ENCODE measurements at places on chromosomes 2 and 18.
A peak's percentile ranks its signal among the peaks of the same experiment; 100 is the strongest.

DNA sequence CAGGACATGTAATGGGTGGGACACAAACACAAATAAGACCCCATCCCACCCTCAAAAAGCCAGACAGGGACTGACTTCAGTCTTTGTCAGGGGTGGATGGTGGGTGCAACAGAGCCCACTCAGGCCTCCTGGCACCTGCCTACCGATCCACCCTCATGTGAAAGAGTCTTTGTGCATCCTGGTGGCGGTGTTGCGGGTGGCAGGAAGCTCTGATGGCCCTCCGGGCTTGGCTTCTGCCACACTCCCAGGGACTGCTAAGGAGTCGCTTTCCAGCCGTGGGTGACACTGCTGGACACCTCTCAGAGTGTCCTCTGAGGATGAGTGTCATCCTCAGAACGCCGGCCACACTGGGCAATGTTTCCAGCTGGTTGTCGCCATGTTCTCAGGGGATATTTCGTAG lies 92.6 kb downstream of the LDLRAD4 start:
- DNase-seq, result no peak

- no peak for DNase-seq
Observed at GRCh38 chr2:138121666-138122661, 157.7 kb downstream of the HNMT start.

DNA sequence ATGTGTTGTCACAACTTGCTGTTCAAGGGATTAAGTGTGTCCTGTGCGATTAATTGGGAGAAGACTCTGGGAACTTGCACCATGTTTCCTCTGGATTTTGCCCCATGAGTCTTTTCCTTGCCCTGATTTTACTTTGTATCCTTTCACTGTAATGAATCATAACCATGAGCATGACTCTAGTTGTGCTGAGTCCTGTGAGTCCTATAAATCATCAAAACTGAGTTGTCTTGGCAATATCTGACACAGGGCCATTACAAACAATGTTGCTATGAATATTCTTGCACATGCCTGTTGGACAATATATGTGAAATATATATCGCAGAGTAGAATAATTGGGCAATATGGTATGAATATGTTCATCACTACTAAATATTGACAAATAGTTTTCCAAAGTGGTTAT lies 56.5 kb upstream of the COL5A2 start:
- no peak for DNase-seq

- no peak for DNase-seq
Observed at GRCh38 chr2:98282109-98282508, 64.1 kb upstream of the CNGA3 start.

- DNase-seq, result no peak
Observed at GRCh38 chr2:161122772-161123530, 37.3 kb upstream of the TANK start.

DNA sequence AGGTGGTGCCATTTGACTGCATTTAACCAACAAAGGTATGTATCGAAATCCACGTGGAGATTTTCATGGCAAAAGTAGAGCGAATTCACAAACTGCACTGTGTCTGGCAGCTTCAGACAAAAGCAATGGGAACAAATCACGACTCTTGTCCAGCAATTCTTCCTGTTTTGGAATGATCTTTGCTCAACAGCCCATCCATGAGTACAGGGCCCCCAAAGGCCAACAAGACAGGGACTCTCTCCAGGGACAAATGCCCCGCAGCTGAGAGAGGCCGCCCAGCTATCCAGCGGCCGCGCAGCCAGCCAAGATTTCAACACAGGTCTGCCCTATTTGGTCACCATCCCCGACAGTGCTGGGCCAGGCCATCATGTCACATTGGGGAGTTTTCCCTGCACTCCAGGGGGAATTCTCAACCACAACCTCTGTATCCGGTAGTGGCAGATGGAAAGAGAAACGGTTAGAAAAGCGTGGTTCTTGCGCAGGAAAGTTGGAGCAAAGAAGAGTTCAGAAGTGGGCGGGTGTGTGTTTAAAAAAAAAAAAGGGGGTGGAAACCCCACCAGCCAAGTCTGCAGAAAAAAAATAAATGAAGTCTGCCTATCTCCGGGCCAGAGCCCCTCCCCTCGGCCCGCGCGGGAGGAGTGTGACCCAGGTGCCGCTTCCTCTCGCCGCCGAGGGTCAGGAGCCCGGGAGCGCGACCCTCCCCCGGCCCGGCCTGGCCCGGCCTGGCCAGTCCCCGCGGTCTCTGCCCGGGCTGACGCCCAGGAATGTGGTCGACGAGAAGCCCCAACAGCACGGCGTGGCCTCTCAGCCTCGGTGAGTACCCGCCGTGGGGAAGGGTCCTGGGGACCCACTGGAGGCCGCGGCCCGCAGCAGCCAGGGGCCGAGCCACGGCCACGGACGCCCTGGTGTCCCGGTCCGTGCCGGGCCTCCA lies at the start of gene GYPC:
TSS of gene GYPC (plus strand) at position 659 of the 931 bp plus-strand sequence. CDS start at position 765, 106 bp downstream.
- peak; percentile 58 for DNase-seq

GRCh38 chr18:10142496-10143160 lies 228.8 kb downstream of the VAPA start:
- DNase-seq, result no peak

DNA sequence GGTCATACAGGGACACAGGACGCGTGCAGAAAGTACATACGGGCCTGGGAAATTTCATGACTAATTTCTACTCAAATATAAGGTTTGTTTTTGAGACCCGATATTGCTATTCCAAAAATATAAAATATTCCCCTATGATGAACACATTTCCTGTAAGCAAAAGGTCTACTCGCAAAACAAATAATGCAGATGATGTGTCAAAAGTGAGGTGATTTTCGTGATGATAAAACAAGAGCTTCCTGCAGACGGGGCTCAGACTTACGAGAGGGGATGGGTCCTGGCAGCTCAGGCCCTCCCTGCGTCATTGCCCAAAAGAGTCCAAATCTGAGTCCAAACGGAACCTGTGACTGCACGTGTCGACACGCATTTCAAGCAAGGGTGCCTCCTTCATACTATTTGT lies 62.7 kb downstream of the MBP start:
- DNase-seq, result no peak

GRCh38 chr2:85803704-85804425 lies 50.1 kb downstream of the ATOH8 start:
- DNase-seq, result no peak

DNA sequence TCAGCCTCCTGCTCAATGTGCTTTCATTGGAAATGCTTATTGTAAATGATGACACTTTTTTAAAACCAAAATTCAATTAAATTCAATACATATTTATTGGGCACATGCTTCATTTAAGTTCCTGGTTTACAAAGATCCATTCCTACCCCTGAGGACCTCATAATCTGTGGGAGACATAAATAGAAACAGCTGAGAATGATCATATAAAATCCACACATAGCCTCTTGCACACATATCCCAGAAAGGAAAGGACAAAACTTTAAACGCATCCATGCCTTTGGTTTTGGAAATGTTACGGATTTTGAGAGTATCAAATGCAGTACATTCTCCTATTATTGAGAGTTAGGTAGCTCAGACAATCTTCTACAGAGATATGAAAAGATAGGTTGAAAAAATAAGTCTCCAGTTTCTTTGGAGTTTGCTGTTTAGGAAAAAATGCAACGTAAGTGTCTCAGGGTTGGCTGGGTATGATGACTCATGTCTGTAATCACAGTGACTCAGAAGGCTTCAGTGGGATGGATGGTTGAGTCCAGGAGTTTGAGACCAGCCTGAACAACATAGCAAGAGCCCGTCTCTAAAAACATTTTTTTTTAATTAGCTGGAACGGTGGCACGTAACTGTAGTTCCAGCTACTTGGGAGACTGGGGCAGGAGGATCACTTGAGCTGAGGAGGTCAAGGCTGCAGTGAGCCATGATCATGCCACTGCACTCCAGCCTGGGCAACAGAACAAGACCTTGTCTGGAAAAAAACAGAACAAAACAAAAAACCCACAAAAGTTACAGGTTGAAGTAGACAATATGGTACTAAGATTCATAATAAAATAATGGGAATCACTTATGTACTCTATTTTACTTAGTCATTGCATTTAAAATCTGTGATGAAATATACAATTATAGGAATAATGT lies 3.9 kb upstream of the PRELID3A start:
- no peak for DNase-seq

DNA sequence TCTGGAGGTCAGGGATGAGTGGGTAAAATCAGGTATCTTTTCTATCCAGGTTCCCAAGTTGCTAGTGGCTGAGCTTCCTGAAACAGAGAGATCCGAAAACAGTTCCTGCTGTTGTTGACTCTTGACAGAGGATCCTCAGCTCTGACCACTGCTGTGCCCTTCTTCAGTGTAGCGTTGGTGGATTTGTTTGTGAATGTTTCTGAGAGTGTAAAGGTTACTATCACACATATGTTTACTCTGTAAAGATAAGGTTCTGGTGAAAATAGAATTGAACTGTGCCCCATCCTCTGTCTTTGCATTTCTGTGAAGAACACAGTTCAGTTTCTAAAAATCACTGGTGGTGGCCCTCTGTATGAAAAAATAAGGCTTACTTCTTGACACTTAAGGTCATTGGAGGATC lies 119.8 kb downstream of the LDLRAD4 start:
- DNase-seq, result no peak

DNA sequence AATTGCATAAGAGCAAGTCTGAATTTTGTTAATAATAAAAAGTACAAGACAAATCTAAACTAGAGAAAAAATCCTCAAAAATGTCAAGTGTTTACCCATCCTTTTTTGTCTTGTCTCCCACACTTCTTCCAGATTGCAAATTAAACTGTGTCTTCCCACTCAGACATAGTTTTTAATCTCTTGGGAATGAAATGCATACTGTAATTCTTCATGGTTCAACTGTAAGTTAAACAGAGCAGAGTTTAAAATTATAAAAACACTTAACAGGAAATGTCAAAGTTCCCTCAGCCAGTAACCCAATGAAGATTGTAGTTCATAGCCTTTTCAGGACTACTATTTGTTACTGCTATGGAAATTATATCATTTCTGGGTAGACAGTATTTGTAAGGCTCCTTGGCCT lies 171.8 kb downstream of the UBE2E3 start:
- DNase-seq, result no peak

DNA sequence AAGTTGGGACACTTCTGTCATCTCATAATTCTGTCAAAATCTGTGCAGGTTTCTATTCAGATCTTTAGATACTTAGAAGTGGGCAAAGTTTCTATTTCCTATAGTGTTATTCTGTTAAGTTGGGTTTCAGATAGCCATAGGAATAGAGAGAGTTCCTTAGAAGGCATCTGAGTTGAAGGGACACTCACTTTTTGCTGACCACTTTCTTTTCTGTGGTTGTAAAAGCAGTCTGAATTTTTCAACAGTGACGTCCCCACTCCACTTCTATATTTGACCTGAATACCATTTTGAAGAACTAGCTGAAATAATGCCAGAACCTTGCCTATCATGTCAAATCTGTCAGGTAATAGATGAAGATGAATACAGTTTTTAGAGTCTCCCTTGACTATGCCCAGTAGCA lies 267.3 kb downstream of the SPAG16 start:
- no peak for DNase-seq

- no peak for DNase-seq
Observed at GRCh38 chr2:222440673-222441422, 16.5 kb downstream of the SGPP2 start.

DNA sequence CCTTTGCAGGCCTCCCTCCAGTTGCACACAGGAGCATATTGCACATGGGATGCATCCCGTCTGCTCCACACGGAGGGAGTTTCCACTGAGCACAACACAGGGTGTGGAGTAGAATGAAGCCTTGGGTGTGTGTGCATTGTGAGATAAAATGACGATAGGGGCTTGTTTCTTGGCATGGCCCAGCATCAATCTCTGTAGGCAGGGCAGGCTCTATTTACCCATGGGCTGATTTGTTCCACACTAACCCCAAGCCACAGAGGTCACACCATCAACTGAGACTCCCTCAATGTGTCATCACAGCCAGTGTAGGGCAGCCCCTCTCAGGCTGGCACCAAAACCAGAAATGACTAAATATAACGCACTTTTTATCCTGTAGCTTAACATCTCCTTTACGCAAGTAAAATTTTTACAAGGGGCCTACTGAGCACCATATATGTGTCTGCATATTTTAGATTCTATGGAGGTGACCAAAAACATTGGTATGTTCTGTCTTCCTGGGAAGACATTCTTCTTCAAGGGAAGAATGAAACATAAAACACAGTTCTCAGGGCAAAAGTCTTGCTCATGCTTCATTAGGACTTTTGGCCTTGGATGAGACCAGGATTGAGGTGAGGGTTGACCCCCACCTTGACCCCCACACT lies 2.7 kb upstream of the GKN1 start:
- DNase-seq, result no peak

GRCh38 chr18:26356045-26356785 lies 130.0 kb downstream of the TAF4B start:
- DNase-seq, result no peak

GRCh38 chr2:206764673-206765241 lies 371 bp downstream of the MDH1B start:
- DNase-seq, result no peak

DNA sequence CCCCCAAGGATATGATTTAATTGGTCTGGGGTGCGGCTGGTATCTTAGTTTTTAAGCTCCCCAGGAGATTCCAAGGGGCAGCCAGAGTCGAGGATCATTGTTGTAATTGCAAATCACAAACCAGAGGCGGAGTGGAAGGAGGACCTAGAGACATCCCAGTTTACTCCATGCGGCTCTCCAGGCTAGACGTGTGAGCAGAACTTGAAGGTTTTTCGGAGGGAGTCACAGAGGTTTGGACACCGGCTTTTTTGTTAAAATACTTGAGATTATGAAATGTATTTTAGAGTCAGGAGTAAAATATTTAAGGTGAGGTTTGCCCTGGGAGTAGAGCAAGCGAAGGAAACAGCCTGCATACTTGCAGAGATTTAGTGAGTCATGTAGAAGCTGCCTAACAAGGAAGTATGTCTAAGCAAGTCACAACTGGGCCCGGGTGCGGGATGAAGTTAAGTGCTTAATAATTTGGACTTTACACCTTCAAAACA lies 39.5 kb downstream of the TGOLN2 start:
- no peak for DNase-seq

- DNase-seq, result no peak
Observed at GRCh38 chr18:11136241-11136640, 13.1 kb downstream of the PIEZO2 start.

DNA sequence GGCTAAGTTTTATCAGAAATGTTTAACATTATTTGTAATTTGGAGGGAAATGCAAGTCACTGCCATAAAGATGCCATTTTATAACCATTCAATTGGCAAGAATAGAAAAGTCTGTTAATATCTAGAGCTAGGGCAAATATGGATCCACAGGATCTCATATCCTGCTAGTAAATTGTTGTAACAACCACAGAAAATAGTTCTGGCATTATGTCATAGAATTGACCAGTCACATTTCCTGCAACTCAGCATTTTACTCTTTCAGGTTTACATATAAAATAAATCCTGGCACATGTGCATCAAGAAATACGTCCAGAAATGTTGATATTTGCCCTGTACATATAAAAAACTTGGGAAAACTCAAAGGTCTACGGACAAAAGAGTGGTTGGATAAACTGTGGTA lies 32.9 kb downstream of the OSBPL6 start:
- no peak for DNase-seq
